Central memory CD4-positive, alpha-beta T cell (primary cell): ENCODE measurements at places on chromosomes 16 and 17.

DNA sequence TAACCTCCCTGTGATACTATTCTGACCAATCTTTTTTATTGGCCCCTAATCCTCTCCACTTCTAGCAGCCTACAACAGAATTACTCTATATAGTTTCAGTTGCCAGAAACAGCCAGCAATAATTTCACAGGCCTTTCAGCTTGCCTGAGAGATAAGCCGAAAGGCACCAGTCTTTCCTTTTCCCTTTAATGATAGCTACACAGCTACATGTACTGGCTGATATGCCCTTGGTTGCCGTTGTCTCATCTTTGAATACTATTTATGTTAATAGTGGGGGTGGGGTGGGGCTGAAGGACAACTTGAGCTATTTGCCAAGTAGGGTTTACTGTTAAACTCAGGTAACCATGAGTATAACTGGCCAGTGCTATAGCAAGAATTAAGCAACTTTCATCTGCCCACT lies 35.8 kb upstream of the RASL10B start:
- DNase-seq: no peak

GRCh38 chr16:2841606-2842339 lies 11.7 kb downstream of the ZG16B start:
- DNase-seq: no peak

DNA sequence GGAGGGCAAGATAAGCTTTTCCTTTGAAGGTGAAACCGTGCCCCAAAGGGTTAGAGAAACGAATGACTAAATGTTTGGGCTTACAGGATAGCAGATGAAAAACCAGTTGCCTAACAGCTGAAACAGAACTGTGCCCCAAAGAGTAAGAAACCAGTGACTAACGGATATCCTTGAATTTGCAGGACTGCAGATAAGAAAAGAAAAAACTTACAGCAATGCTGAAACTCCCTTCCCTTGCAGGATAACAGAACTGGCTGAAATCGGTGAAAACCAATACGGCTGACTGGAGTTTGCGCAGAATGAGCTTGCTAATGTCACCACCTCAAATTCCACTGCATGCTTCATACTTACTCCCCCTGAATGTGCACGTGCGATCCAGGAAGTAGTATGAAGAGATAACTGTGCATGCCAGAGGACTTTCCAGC lies 175.2 kb upstream of the NLRP1 start:
- DNase-seq: no peak

DNA sequence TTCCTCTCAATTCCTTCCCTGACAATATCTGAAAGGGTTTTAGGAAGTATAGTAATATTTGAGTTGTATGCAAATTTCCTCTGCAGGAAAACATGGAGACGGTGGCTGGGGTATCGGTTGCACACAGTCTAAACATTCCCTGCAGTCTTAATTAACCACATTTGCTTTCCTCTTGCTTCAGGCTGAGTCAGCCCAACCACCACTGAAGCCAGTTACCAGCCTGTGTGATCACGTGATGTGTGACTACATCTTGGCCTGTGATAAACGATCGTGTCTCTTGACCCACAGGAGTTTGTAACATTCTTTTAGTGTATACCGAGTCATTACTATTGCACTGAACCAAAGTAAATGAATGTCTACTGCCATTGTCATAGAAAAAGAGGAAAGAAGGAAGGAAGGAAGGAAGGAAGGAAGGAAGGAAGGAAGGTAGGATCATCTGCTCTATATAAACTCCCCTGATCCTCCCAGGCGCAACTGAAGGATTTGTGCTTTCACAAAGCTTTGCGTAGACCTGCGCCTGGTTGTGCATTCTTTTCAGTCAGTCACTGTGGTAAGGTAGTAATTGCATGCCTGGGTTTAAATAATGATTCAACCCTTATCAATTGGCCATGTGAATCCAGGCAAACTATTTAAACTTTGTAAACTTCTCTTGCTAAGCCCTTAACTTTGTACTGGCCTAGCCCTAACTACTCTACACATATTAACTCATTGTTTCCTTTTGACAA lies 280.6 kb upstream of the SALL1 start:
- no peak for DNase-seq

- DNase-seq: no peak
Observed at GRCh38 chr17:49630113-49630900, 47.6 kb downstream of the SPOP start.

DNA sequence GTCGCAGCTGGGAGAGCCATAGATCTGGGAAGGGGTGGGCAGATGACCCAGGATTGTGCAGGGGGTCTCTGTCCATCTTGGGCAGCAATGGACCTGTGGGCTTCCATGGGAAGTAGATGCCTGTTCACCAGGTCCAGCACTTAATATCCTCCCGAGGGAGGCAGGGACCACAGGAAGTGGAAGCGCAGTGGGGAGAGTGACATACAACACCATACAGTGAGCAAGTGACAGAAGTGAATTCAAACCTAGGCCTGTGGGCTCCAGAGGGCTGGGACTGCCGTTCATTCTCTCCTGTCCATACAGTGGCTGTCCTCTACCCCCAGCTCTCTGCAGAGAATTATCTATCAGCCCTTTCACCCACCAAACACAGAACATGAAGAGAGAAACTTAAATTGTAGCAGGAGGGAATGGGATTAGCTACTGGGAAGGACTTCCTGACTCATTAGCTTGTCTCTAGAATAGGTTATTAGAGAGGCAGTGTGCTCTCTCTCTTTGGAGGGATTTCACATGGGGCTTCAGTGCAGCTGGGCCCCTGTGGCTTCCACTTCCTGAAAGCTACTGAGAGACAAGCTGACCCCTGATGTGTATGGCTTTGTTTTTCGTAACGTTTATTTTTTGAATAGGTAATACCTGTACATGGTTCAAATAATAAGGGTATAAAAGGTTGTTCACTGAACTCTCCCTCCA lies 13.1 kb upstream of the SEZ6 start:
- DNase-seq: no peak

- DNase-seq: peak; percentile 87
Observed at GRCh38 chr16:3129137-3130131, 5.4 kb upstream of the ZNF213 start.

GRCh38 chr17:59815965-59816364 lies 76.8 kb downstream of the TUBD1 start:
- no peak for DNase-seq

GRCh38 chr17:80364091-80364691 lies 50.8 kb upstream of the ENDOV start:
- no peak for DNase-seq

DNA sequence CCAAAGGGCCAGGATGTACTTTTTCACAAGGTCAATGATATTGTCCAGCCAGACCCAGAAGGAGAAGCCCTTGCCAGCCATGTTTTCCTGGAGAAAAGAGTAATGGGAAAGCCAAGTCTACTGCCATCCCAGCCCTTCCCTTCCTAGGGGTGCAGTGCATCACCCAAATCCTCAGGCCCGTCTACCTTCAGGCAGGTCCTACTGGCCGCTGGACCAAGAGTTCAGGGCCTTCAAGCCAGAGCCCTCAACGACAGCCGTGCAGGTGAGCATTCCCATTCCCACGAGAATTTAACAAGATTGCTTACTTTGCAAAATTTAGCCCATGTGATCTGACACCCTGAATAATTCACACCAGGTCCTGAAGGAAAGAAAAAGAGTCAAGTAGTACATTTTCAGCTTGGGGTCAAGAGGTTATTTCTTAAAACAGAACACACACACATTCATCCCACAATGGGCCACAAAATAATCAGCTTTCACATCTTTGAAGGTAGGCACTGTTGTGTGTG lies 35.0 kb downstream of the STAT5A start:
- DNase-seq: no peak

GRCh38 chr17:81129289-81129688 lies 36.0 kb upstream of the PVALEF start:
- no peak for DNase-seq
